ENCODE measurements at places on chromosomes 13 and 19.

- no peak for DNase-seq
Measured at GRCh38 chr13:107901230-107901629, 314.1 kb downstream of the LIG4 start.

DNA sequence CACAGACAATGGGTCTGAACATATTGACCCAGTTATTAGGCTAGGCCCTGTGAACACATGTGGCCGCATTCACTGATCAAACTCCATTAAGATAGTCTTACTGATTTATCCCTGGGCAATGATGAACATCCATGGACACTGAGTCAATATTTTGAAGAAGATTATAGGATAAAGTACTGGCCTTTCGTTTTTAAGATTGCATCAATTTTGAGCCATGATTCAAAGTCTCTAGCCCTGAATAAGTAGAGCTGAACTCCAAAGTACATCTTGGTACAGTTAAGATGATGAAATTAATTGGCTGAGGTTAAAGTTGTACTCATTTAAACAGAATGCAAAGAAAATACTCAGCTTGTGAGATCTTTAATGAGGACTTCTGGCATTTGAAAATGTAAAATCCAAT, 1581.9 kb downstream of the EFNB2 start:
- DNase-seq = no peak

DNA sequence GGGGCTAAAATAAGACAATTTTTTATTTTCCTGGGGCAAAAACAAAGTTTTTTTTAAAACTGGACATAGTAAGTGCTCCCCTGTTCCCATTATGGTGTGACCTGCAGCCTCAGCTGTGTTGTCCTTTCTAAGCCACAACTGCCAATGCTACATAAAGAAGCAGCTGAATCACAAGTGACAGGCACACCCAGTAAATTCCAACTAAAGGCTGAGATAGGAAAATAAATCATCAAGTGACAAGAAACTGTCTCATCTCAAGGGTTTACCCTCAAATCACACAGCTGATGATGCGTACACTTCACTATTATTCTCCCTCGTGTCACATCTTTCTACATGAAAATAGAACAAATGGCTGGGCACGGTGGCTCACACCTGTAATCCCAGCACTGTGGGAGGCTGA, 28.7 kb downstream of the STK24 start:
- no peak for DNase-seq

GRCh38 chr13:69319656-69320055, 788.0 kb upstream of the ATXN8OS start:
- DNase-seq = no peak

GRCh38 chr19:7870571-7871436, 3.4 kb downstream of the PRR36 start:
- no peak for DNase-seq

DNA sequence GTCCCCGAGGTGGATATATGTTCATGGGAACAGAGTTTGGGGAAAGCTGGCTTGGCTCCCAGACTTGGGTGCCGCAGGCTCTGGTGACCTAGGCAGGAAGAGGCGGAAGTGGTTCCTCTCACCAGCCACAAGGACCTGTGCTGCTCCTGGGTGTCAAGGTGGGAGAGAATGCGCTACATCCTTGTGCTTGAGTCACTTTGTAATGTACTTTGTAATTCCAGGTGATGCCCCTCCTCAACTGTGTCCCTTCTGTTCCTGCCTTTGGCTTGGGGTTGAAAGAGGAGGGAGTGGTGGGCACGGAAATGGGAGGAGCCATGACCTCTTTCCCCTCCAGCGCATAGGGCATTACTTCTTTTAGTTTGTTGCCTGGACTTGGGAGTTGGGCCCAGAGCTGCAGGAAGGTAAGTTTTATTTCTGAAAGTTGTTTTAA, 10.9 kb downstream of the GARRE1 start:
- no peak for DNase-seq

- DNase-seq = no peak
Measured at GRCh38 chr19:17909003-17909732, 23.6 kb upstream of the CCDC124 start.

Measured in NCI-H2029 treated with DMSO at 0.1 percent for 48 hours (cell line).